ENCODE measurements at places on chromosomes 4 and X. TPM values are rescaled to one million over a fixed set of nuclear protein-coding genes. Genes with fewer than 3 reads are reported as not detected.

Gene GASK1B
- 4.9 TPM for polyA plus RNA-seq

Gene GPRASP2
- 8.7 TPM for polyA plus RNA-seq

Gene LRIT3
- 0.04 TPM for polyA plus RNA-seq

Gene BRS3
- not detected for polyA plus RNA-seq

Gene NLGN4X
- 0.48 TPM for polyA plus RNA-seq

Gene ERCC6L
- polyA plus RNA-seq, result 0.94 TPM

Gene ATP2B3
- not detected for polyA plus RNA-seq

Gene TFE3
- 26.4 TPM for polyA plus RNA-seq

Gene USP9X
- 18.9 TPM for polyA plus RNA-seq

Gene TRPC5OS
- not detected for polyA plus RNA-seq

Gene SLC34A2
- 0.02 TPM for polyA plus RNA-seq

Gene PLXNB3
- 4.7 TPM for polyA plus RNA-seq

Gene MGARP
- 24.2 TPM for polyA plus RNA-seq

Gene ANKRD50
- 6.5 TPM for polyA plus RNA-seq

All from BJ (cell line).